Psoas muscle (tissue), 8 donors: ENCODE measurements at places on chromosomes 16 and 17. TPM values are rescaled to one million over a fixed set of nuclear protein-coding genes. Genes with fewer than 3 reads are reported as not detected.
A peak's percentile ranks its signal among the peaks of the same experiment; 100 is the strongest.

The CCDC200 gene
- 0.38 TPM for polyA plus RNA-seq

The KRTAP4-3 gene
- polyA plus RNA-seq: not detected

GRCh38 chr17:82241926-82242697, 13.3 kb downstream of the SLC16A3 start:
- peak overlapping the region; percentile 31 for H3K4me3 ChIP-seq
- no peaks in the 10 kb centered on the region for H3K27me3 ChIP-seq
- peaks cover 3% of the 10 kb centered on the region for H3K36me3 ChIP-seq
- peak overlapping the region; percentile 73 for H3K27ac ChIP-seq
- peak; percentile 66 for DNase-seq

The TUBD1 gene
- polyA plus RNA-seq: 5.1 TPM

DNA sequence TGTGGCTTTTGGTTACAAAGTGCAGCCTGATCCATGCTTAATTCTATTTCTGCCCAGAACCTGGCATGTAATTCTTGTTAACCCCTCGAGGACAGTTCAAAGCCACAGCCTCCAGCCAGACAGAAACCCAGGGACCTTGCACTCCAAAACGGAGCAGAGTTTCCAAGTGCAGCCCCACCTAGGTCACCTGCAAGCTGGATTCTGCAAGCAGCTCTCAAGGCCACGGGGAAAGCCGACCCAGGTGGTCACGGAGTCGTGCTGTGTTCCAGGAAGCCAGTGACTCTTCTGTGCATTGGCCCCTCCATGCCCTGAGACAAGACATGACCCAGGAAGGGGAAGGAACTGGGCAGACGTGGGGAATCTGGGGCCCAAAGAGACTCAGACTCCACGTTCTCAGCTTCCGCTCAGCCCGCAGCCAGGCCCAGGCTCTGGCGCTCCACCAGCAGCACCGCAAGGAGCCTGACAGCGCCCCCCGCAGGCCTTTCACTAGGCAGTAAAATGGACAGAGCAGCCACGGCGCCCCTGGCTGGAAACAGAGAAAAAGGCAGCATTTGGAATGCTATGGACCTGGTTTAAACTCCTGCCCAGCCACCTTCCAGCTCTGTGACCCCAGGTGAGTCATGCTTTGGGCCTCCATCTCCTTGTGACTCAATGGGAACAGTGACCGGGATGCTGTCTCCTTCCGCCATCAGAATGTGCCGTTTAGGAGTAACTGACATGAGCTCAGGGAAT, 27.3 kb upstream of the GSG1L start:
- no peaks in the 10 kb centered on the region for H3K36me3 ChIP-seq
- no peaks in the 10 kb centered on the region for H3K4me1 ChIP-seq
- H3K4me3 ChIP-seq: no peak overlapping the region

DNA sequence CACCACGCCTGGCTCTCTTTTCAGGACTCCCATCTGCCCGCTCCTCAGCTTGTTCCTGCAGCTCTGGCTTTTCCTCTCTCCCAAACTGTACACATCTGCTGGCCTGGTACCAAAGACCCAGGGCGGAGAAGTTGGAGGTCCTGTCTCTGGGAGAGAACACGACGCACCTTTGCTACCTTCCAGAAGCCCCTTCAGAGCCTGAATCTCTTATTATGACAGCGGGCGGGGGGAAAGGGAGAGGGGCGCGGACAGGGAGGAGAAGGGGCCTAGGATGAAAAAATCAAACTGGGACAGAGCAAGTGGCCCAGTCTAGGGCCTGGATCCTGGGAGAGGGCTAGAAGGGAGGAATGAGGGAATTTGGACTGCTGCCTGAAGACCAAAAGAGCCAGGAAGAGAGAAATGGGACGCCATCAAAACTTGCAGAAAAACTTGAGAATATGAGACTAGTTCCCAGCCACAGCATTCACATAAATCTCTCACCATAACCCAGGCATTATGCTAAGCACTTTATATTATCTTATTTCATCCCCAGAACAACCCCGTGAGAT, 2.5 kb upstream of the PER1 start:
- DNase-seq: no peak
- peaks cover 25% of the 10 kb centered on the region for H3K36me3 ChIP-seq
- peaks cover 36% of the 10 kb centered on the region for H3K4me1 ChIP-seq
- peak overlapping the region; percentile 100 for H3K27ac ChIP-seq

GRCh38 chr17:62870030-62870541, 62.0 kb upstream of the MARCHF10 start:
- no peak overlapping the region for H3K27ac ChIP-seq
- H3K27me3 ChIP-seq: no peaks in the 10 kb centered on the region
- H3K36me3 ChIP-seq: no peaks in the 10 kb centered on the region
- DNase-seq: no peak
- H3K4me3 ChIP-seq: no peak overlapping the region

The DPEP3 gene
- 0.45 TPM for polyA plus RNA-seq

The ZNF785 gene
- 1.5 TPM for polyA plus RNA-seq

DNA sequence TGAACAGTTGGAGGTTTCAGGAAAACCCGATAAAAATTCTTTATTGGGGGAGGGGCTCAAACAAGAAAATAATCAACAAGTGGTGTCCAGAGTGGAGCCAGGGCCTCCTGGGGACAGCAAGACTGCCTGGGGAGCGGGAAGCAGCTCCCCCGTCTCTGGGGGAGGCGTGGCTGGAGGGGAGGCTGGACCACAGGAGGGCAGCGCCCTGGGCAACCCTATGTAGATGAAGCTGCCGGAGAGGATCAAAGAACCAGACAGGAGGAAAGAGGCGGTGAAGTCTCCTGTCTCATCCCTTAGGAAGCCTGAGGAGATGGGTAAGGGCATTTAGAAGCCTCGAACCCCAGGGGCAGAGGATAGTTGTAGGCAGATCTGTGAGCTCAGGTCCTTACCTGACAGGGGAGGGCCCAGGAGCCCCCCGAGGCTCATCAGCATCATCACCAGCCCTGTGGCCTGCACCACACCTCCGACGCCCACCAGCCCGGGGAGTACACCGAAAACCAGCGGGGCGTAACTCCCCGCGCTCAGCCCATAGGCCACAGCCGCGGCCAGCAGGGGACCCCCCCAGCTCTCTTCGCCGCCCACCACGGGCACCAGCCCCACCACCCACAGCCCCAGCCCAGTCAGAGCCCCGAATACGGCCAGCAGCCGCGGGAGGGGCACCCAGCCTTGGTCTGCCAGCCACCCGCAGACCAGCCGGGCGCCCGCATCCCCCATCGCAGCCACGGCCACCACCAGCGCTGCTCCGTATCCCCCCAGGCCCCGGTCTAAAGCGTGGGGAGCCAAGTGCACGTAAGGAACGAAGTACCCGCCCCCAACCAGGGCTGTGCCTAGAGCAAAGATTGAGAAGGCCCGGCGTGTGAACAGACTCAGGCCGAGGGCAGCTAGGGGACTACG, 2.0 kb downstream of the SLC16A11 start:
- no peak overlapping the region for H3K27ac ChIP-seq
- peaks cover 21% of the 10 kb centered on the region for H3K4me1 ChIP-seq
- DNase-seq: no peak
- H3K27me3 ChIP-seq: no peaks in the 10 kb centered on the region

DNA sequence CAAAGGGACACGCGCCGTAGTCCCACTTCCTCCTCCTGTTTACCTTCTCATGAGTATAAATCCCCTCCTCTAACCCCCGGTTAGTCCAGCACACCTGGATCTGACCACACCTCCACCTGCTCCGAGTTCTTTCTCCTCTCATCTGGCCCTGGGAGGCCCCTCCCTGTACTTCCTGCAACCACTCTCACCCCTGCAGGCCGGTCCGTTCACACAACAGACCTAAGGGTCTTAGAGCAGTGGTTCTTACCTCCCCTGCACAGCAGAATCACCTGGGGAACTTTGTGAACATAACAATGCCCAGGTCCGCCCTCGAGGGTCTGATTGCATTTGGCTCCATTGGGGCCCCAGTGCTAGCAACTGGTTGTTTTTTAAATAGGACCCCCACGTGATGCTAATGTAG, 24.8 kb downstream of the TMEM114 start:
- H3K27me3 ChIP-seq: peaks cover 15% of the 10 kb centered on the region
- no peak overlapping the region for H3K4me3 ChIP-seq
- no peak for DNase-seq
- H3K36me3 ChIP-seq: no peaks in the 10 kb centered on the region
- no peak overlapping the region for H3K27ac ChIP-seq

DNA sequence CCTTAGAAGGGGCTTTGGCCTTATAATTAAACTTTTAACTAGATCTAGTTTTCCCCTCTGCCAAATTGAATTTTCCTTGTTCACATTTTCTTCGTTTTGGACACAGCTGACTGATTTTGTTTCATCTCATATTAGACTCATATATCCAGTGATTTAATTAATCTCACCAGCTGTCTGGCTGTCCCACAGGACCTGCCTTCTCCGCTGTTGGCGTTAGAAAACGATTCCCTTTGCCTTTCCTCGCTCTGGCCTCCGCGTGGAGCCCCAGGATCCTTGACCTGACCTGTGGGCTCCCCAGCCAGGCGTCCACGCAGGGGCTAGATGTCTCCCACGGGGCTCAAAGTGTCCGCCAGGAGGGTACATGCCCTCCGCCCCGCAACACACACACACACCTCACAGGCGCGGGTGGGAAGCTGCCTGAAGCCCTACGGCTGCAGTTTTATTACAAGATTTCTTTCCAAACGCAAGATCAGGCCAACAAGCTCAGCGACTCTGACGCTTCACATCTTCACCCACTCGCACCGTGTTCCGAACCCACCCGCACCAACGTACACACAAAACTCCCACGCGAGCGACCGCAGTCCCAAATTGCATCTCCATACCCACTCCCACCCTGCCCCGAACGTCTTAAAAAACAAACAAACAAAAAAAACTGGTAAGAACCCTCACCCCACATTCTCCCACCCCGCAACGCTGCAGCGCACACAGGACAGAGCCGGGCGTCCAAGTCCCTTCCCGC, 1.1 kb downstream of the RPRML start:
- H3K4me1 ChIP-seq: peaks cover 16% of the 10 kb centered on the region
- H3K4me3 ChIP-seq: peak overlapping the region; percentile 77
- H3K27me3 ChIP-seq: peaks cover 9% of the 10 kb centered on the region

The CDRT4 gene
- 0.31 TPM for polyA plus RNA-seq

DNA sequence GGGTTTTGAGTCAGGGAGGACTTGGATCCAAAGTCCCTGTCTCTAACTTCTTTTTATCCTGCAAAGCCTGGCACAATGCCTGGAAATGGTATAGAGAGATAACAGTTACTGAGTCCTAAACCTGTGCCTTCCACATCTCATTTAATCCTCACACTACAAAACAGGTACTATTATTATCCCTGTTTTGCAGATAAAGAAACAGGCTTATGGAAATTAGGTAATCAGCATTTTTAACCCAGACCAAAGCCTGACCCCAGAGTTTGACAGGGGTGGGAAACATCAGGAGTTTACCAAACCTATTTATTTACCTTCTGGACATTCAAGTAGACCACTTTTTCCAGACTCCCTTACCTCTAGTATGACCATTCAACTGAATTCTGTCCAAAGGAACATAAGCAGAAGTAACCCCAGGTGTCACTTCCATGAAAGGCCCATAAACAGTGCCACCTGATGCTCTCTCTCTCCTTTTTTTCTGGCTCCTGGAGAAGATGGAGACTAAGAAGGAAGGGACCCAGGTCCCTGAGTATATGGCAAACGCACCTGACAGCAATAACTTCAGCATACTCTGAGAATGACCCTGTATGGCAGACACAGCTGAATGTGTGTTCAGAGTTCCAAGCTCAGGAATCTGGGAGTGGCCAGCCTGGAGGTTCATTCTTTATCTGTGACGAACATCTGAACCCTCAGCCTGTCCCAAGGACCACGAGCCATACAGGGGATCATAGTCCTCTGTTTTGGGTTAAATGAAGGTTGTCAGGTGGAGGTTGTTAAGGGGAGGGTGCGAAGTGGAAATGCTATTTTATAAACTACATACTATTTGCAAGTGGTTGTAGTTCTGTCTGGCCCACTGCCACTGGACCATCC, 62.7 kb downstream of the HLF start:
- H3K27ac ChIP-seq: no peak overlapping the region
- no peak for DNase-seq
- no peak overlapping the region for H3K4me3 ChIP-seq
- H3K36me3 ChIP-seq: no peaks in the 10 kb centered on the region
- H3K27me3 ChIP-seq: no peaks in the 10 kb centered on the region

DNA sequence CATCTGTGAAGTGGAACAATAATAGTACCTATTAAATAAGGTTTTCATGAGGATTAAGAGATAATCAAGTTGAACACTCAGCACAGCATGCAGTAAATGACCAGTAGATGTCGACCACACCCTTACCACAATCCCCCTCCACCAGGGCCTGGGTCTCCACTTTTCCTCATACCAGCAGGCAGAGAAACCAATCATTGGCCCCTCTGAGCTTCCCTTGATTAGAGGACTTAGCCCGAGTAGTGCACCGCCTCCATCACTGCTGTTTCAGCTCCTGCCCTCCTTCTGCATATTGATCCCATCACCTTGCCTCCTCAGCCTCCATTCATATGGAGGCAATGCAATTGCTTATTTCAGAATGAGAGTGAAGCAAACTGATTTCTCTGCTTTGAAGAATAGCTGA, 96.5 kb upstream of the CDH11 start:
- DNase-seq: no peak
- H3K27me3 ChIP-seq: no peaks in the 10 kb centered on the region
- no peak overlapping the region for H3K27ac ChIP-seq

GRCh38 chr17:57902800-57903759, 52.1 kb downstream of the CUEDC1 start:
- no peaks in the 10 kb centered on the region for H3K36me3 ChIP-seq
- H3K4me3 ChIP-seq: no peak overlapping the region
- H3K27me3 ChIP-seq: no peaks in the 10 kb centered on the region
- peak overlapping the region; percentile 82 for H3K27ac ChIP-seq

DNA sequence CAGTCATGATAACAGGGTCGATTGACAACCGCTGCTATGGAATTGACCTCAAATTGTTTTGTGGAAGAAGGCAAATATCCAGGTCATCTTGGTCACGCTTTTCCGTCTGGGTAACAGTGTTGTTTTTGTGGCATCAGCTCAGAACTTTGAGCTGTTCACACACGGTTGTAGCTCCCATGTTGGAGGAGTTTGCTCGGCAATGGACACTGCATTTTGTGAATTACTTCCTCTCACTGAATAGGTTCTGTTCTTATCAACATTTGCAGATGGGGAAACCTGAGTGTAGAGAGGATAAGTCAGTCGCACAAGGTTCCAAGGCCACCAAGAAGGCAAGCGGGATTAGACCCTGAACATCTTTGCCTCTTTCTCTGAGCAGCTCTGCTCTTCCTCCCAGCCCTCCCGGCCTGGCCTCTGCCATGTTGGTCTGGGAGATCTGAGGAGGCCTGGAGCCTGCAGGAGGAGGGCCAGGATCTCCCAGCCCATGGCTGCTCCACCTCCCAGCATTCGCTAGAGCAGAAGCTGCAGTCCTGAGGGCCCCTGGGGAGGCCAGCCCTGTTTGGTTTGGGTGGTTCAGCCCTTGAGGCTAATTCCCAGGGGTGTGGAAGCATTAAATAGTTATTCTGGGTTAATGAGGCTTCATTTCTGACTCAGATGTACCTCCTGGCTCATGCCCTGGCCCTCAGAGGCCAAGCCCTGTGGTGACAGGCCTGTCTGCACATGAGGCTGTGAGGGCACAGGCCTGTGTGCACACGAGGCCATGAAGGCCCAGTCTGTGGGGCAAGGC, 154.1 kb upstream of the PLCG2 start:
- H3K4me3 ChIP-seq: no peak overlapping the region
- H3K36me3 ChIP-seq: no peaks in the 10 kb centered on the region
- no peaks in the 10 kb centered on the region for H3K27me3 ChIP-seq
- DNase-seq: no peak

The ODAD4 gene
- 0.63 TPM for polyA plus RNA-seq

GRCh38 chr17:74159226-74159840, 44.1 kb upstream of the RPL38 start:
- H3K36me3 ChIP-seq: no peaks in the 10 kb centered on the region
- no peak overlapping the region for H3K27ac ChIP-seq
- no peak for DNase-seq
- no peak overlapping the region for H3K4me3 ChIP-seq
- peaks cover 22% of the 10 kb centered on the region for H3K27me3 ChIP-seq
